Stimulated activated CD8-positive, alpha-beta memory T cell treated with anti-CD3 and anti-CD28 coated beads, Interleukin-15, amount 100 ng/mL, for 48 hours (primary cell): ENCODE measurements at places on chromosomes 6 and 20.

- no peak for DNase-seq
Observed at GRCh38 chr20:49567421-49568277, at the start of gene PTGIS. PTGIS (minus strand) TSS chr20:49568137; CDS start chr20:49568116, 21 bp downstream.

GRCh38 chr20:951384-952169 lies 35.4 kb upstream of the ANGPT4 start:
- no peak for DNase-seq

DNA sequence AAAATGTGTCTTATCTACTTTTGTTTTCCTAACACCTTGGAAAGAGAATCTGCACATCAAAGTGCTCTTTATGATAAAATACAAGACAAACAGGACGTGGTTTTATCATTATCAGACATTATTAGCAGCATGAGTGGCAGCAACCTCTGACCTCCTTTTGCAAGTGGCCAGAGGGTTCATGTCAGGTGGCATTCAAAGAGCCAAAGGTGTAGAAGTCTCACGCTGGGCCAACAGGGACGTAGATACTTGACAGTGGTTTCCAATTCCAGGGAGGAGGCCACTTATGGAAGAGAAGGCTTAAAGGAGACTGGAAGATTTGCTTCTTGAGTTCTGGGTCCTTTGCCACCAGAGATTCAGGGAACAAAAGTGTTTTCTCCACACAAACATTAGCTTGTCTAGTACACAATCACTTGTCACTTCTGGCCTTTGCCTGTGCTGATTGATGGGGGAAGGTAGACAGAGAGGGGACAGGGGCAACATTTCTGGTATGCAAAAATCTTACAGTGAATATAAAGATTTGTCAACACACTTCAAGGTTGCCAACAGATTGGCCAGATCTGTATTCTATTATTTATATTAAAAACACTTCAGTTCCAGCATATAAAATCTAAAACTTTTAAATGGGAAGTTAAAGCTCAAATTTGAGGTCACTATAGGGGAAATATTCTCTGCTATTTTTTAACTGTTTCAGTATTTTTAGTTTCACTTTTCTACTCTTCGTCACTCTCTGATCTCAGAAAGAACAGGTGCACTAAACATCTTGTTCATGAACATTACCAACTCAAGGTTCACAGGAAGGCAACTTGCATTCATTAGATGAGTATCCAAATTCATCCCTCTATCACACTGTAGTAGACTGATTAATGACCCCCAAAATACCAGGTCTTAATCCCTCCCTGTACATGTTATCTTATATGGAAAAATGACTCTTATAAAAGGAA lies 52.1 kb upstream of the FBXO30 start:
- no peak for DNase-seq

DNA sequence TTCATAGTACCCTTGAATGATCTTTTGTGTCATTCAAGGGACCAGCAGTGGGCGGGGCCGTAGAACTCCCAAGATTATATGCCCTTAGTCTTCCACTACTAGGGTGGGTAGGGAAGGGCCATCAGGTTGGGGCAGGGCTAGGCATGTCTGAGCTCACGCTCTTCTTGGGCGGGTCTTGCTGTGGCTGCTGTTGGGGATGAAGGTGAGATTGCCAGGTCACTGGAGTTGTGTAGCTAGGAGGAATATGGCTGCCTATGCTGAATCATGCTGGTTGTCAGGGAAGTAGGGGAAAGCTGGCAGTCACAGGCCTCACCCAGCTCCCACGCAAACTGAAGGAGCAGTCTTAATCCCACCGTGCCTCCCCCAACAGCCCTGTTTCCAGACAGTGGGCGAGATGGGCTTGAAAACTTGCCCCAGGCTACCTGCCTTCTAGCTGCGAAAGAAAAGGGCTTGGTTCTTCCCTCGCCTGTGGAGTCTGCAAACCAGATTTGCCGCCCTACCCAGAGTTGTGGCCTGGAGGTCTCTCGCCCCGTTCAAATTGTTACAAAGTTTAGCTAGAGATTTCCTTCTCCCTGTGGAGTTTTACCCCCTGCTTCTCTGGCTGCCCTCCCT lies 76.4 kb upstream of the ADGRF4 start:
- DNase-seq = no peak

GRCh38 chr20:5171790-5172164 lies 45.0 kb downstream of the CDS2 start:
- DNase-seq = no peak

GRCh38 chr6:53956068-53956711 lies 155.1 kb upstream of the MLIP start:
- no peak for DNase-seq

DNA sequence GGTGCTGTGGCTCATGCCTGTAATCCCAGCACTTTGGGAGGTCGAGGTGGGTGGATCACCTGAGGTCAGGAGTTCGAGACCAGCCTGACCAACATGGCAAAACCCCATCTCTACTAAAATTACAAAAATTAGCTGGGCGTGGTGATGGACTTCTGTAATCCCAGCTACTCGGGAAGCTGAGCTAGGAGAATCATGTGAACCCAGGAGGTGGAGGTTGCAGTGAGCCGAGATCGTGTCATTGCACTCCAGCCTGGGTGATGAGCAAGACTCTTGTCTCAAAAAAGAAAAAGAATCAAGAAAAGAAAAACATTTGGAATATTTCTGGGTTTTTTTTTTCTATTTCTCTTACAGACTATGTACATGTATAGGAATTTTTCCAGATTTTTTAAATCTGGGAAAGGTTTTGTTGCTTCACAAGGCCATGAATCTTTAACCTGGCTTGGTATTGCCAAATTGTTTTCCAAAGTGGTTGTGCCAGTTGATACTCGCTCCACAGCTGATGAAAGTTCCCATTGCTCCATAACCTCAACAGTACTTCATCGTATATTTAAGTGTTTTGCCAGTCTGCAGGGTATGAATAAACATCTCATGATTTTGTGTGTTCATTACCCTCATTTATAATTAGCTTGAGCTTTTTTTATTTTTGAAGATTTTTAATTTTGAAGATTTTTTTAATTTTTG lies 33.5 kb downstream of the RNF217 start:
- no peak for DNase-seq

DNA sequence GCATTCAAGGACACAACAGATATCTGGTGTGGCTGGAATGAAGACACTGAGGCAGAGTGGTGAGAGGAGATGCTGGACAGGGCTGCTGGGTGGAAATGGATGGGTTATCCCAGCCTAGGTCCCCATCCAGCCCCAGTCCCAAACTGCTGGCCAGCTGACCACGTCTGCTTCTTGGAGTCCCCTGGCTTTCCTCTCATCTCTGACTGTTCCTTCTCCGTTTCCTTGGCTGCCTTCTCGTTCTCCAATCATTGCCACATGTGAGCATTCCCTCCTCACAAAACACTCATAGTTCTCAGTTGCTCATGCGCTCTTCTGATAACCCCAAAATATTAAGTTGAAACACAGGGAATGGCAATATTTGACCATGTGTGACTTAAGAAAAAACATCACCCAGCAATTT lies 31.5 kb downstream of the MAFB start:
- no peak for DNase-seq

DNA sequence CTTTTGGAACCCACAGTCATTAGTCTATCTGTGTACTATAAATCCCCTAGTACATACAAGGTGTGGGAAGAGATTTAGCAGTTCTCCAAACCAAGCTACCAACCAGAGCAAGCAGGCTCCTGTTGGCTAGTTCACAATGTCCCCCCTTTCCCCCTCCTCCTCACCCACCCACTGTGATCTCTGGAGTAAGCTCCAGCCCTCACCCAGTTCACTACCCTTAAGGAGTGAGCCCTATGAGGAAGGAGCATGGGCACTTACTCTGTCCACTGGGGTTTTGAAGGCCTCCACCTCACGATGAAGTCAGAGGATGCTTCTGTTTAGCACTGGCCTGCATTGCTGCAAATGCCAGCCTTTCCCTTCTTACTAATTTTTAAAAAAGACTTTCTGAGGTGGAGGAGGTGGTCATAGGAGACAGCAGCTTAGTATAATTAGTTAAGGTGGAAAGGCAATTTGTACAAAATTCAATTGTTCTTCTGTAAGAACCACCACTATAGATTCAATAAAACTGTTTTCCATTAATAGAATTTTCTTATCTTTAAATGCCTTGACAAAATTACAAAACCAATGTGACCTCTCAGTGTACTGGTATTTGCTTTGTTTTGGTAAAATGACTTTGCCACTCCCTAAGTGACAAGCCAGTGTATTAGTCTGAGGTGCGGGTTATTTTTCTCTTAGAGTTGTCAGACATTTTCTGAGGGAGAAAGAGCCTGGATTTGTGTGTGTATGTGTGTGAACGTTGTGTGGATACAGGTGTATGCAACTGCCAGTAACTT lies 86.2 kb downstream of the TULP4 start:
- no peak for DNase-seq

DNA sequence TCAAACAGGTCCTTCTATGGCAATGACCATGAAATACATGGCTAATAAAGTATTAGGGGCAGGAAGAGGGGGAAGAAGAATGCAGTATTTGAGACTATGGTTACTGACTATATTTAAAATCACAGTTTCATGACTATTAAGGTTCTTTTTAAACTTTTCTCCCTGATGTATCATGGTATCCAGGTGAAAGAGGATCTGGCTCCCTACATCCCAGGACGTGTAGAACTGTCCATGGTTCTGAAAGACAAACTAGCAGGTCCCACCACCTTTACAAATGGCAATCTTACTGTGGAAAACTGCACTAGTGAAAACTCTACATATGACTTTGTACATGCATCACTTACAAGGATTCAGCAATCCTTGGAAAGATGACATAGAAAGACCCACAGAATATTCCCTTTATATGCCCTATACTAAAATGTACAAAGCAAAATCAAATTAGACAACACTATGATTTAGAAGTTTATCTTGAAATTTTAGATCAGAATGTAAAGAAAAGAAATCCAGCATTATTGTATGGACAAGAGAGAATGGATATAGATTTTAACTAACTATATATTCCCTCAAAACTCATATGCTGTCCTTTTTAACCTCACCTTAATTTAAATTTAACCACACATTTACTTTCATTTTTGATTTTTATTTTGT lies 33.5 kb downstream of the RPP21 start:
- no peak for DNase-seq
